GM03348 (cell line): ENCODE measurements at places on chromosomes 2 and 18.

DNA sequence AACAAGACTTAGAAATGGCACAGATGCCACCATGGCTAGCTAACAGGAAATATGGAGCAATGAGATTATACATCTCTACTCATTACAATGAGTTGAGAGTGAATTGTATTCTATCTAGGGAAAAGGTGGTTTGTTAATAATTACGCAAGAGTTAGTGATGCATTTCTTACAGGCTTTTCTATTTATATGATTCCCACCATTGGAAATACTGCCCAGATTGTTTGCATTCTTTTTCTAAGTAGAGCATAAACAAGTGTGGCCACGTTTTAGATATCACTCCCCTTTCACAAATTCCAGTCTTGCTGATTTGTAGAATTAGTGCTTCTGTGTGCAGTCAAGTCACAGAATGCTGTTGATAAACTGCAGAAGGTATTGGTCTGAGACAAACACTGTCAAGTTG is 56.6 kb downstream of the ZNF804A start:
- DNase-seq, result no peak

DNA sequence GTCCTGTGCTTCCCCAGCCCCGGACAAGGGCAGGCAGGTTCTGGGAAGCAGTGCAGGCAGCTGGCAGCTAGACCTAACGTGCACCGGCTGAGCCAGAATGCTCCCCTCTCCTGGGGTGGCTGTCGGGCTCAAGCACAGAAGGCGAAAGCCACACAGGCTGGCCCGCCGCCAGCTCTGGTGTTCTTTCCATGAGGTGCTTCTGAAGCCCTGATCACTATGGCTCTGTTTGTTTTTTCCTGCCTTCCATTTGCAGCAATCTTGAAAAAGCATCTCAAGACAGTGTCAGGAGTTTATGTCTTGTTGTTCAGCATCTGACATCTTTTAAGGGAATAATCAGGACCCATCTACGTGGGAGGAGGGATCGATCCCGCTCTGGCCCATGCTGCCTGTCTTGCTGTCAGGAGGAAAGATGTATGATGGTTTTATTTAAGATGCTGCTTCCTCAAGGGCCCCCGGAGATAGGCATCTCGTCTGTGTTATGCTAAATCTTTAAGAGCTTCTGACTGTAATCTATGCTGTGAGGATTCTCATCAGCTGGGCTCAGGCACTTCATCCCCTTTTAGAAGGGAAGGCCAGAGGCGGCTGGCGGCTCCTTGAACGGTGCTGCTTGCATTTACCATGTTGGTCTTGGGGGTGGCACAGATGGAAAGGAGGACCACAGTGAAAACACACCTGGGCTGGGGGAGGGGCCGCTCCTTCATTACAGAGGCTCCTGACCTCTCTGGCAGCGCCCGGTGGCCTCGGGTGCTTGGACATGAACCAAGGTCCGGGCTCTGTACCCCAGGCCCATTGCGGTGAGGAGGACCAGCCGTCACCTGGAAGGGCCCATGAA is 118.5 kb upstream of the HDAC4 start:
- DNase-seq, result no peak

DNA sequence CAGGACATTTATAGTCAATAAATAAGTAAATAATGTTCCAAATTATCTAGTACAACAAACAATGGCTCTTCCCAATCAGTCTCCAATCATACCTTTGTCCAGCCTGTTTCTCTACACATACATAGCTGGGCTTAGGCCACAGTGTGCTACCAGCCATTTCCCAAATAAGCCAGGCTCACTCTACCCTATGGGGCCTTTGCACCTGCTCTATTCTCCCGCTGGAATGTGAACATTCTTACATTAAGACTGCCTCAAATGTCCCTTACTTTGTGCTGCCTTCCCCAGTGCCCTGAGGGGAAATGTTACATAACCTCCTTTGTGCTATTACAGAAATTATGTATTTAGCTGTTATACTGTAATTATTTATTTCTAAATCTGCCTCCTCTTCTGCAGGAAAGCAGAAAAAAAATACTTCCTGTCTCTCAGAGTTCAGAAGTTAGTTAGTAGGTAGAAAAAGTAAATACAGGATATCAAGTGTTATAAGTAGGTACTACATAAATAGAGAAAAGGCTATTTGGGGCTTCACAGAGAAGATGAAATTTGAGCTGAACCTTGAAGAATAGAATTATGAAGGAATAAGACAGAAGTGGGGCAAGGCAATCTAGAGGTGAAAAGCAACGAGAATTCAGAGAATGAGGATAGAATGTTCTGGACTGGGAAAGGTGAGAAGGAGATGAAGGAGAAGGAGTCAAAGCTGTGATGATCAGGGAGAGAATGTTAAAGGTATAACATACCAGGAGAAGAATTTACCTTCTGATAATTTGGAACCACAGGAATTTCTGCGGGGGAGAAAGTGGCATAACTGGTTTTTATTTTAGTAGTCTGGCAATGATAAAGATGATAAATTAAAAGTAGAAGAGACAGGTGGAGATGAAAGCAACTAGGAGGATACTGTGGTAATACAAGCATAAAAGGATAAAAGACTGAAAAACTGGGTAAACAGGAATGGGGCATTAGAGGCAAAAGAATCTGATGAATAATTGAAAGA is 37.0 kb downstream of the ROCK1 start:
- DNase-seq, result no peak

DNA sequence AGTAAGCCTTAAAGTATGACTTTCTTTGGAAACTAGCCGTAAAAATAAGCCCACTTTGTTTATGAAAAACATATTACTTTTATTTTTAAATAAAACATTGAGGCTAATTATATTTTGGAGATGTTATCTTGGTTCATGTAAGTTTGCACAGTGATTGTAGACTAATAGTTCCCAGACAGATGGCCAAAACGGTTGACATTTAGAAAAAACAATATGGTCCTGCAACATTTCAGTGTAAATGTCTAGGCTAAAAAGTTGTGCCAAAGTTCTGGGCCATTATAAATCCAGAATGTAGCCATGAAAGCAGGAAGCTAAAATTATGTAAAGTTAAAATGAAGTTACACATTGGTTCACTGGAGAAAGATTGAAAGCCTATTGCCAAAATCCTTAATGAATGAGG is 43.6 kb downstream of the SLC5A7 start:
- DNase-seq, result no peak

DNA sequence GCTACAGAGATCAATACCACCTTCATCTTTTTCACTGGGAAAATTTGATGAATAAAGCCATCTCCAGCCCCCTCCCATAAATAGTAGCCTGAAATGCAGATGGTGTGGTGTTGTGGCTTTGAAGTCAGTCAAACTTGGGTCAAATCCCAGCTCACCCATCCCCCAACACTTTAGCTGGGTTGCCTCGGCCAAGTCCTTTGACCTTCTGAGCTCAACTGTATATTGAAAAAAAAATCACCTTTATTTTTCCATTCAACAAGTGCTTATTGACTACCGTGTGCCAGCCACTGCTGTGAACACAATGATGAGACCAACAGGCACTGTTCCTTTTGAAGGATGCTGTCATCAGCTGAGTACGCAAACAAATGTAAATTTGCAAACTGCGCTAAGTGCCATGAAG is 35.1 kb upstream of the NTSR2 start:
- DNase-seq, result no peak
